ENCODE measurements at places on chromosomes 13 and 19.
A peak's percentile ranks its signal among the peaks of the same experiment; 100 is the strongest.

GRCh38 chr13:114046431-114046975, 72.6 kb upstream of the C13orf46 start:
- no peak for DNase-seq

GRCh38 chr19:42207767-42208271, 9.7 kb downstream of the DEDD2 start:
- DNase-seq, result peak; percentile 11

DNA sequence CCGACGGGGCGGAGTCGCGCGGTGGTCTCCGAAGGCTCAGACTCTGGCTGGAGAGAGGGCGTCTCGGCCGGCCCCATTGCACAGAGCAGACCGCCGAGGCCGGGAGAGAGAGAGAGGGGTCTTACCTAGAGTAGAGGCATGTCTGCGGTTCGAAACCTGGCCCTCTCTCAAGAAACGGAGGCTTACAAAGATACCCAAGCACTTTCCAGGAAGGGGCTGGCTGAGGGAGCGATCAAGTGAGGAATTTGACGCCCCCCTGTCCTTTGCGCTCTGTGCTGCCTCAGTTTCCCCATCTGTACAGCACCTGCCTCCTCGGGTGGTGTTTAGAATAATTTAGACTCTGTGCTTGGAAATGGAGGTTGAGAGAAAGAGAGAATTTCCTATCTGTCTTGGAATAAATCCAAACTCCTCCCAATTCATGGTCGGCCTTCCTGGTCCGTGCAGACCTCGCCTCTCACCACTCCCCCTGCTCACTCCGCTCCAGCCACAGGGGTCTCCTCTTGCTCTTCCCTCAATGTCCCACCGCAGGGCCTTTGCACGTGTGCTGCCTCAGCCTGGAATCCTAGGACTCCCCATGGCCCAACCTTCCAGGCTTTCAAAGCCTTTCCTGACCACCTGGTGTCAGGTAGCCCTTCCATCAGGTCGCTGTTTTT, 658 bp upstream of the ISOC2 start:
- no peak for DNase-seq

DNA sequence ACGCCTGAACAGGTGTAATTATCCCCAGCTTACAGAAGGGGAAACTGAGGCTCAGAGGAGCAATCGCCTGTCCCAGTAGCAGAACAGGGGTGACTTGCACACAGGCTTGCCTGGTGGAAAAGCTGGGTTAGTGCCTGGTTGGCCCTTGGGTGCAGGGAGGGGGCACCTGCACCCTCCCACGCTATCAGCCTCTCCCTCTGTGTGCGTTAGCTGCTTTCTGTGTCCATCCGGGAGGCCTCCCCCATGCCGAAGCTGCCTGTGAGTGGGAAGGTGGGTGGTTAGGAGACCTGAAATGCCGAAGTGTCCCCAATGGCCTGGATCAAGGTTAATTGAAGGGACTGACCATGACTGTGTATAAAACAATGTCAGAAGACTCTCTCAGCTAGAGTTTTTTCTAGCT, 295.0 kb downstream of the ZNF536 start:
- DNase-seq, result no peak

DNA sequence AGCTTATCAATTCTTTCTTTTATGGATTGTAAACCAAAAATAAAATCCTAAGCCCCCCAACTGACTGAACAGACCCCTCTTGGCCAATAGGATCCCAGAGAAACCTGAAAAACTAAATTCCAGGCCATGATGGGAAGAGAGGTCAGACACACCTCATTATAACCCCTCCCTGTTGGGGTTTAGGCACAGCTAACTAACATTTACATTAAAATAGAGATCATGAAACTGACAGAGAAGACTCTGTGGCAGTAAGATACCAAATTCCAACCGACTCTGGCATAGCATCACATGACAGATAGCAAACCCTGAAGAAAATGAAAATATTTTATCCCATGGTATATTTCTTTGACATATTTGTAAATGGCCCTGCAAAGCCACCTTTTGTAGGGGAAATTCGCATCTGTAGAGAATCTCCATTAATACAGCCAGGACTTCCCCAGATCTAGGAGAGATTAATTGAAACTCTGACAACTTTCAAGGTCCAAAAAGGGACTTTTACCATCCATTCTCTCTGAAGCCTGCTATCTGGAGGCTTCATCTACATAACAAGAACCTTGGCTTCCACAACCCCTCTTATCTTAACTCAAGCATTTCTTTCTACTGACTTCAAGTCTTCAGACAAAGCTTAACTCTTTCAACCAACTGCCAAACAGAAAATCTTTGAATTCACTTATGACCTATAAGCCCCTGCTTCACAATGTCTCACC, 27.1 kb upstream of the GAS6 start:
- DNase-seq, result no peak

- DNase-seq, result no peak
These were observed 3.8 kb upstream of the TM6SF2 start for GRCh38 chr19:19276851-19277250.

GRCh38 chr13:49956131-49956530, 20.0 kb upstream of the SPRYD7 start:
- no peak for DNase-seq

DNA sequence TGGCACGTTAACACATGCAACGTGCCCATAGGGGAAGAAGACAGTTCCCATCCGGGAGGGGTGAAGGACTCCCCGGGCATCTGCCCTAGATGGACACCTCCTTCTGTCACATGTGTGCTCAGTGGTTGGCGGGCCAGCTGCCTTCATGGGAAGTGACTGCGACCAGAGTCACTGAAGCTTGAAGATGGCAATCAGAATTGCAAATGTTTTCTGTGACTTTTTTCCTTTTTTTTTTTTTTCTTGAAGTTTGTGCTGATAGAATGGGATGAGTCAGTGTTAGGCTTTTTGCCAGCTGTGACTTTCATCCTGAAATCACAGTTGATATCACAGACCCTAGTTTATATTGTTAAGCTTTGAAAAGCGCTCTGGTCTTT, 109.2 kb upstream of the MCF2L start:
- peak; percentile 12 for DNase-seq

DNA sequence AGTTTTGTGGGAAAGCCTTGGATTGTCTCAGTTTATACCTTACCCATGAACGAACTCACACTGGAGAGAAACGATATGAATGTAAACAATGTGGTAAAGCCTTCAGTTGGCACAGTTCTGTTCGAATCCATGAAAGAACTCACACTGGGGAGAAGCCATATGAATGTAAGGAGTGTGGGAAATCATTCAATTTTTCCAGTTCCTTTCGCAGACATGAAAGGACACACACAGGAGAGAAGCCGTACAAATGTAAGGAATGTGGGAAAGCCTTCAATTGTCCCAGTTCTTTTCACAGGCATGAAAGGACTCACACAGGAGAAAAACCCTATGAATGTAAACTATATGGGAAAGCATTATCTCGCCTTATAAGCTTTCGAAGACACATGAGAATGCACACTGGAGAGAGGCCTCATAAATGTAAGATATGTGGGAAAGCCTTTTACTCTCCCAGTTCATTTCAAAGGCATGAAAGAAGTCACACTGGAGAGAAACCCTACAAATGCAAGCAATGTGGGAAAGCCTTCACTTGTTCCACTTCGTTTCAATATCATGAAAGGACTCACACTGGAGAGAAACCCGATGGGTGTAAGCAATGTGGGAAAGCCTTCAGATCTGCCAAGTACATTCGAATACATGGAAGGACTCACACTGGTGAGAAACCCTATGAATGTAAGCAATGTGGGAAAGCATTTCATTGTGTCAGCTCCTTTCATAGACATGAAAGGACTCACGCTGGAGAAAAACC, 7.5 kb upstream of the ZNF440 start:
- DNase-seq, result no peak

DNA sequence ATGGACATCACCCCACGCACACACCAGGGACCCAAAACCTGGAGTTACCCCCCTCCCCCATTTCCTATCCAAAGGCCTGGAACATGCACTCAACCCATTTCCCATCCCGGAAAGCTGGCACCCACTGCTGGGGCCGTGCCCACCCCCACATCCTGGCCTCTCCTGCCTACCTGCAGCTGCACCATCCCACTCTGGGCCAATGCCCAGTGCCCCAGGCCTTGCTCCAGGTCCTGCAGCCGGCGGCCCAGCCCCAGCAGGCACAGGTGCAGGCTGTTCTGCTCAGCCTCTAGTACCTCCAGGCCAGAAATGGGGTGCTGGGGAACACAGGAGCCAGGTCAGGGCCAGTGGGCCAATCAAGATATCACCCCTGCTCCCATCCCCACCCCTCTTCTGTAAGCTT, 1.7 kb downstream of the SYNE4 start:
- DNase-seq, result no peak

DNA sequence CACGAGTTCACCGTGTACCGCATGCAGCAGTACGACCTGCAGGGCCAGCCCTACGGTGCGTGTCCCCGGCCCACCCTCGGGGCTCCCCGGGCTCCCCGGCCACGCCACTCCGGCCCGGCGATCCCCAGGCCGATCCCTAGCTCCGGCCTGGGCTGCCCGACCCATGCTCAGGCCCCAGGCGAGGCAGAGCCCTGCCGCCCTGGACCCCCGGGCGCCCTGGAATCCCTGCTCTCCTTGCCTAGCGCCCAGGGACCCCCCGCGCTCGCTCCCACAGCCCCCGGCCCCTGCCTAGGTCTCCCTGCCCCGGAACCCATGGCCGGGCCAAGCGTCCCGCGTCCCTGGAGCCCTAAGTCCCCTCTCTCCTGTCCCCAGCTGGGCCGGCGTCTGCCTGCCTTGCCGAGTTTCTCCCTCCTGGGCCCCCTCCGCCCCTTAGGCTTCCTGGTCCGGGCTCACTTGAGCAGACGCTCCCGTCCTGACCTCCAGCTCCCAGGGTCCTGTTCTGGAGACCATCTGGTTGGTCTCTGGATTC, 494 bp downstream of the NCLN start:
- no peak for DNase-seq

DNA sequence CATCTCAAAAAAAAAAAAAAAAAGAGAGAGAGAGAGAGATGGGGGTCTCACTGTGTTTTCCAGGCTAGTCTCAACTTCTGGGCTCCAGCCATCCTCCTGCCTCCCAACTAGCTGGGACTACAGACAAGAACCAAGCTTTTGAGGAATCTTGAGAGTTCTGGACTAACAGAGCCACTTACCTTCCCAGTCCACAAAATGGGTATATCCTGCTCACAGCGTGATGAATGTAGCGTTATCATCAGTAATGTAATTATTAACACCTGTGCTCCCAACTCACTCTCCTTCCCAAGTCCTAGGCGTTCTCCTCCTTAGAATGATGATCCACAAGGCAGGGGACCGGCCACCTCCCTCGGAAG, 4.6 kb upstream of the NANOS3 start:
- no peak for DNase-seq

GRCh38 chr13:50357586-50358118, 342.4 kb downstream of the KCNRG start:
- no peak for DNase-seq

- no peak for DNase-seq
These were observed 688.4 kb upstream of the GPC6 start for GRCh38 chr13:92538164-92538563.

All from occipital lobe (tissue), 3 donors.